ENCODE measurements at places on chromosomes 7 and 10.

DNA sequence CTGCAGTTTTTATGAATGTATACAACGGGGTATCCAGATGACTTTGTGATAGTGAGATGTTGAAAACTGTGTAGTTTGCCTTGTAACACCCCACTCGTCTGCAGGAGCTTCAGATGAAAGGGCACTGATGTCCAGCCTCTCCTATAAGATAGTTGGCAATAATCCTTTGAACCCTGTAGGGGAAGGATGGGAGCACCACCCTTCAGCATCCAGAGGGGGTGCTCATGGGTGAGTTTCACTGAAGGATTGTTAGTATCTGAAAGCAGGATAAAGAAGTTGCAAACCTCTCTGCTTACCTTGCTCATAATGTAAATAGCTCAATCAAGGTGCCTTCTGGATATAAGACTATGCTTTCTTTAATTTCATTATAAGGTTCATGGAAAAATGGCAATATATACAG, 201.5 kb downstream of the TMEM178B start:
- DNase-seq = no peak

GRCh38 chr7:11332865-11333228, 359.2 kb downstream of the PHF14 start:
- no peak for DNase-seq

DNA sequence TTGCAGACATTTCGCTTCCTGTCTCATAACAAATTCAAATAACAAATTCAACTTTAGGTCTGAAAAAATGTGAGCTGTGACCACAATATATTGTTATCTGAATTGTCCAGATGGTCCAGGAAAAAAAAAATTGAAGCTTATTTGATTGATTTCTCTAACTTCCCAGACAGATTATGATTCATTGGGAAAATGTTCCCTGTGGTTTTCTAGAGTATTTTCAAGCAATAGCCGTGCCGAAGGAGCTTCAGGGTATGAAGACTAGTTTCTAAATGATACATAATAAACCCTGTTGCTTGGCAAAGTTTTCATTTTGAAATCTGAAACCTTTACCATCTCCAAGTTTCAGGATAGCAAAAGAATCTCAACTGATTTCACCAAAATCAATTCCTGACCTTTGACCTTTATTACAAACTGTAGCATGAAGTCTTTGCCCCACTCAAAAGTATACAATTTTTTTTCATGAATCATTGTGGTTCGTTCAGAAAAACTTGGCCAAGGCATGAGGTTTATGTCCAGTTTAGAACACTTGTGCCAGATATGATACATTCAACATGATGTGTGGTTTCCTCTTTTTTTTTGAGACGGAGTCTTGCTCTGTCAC, 109.9 kb downstream of the JCAD start:
- DNase-seq = peak; percentile 97

DNA sequence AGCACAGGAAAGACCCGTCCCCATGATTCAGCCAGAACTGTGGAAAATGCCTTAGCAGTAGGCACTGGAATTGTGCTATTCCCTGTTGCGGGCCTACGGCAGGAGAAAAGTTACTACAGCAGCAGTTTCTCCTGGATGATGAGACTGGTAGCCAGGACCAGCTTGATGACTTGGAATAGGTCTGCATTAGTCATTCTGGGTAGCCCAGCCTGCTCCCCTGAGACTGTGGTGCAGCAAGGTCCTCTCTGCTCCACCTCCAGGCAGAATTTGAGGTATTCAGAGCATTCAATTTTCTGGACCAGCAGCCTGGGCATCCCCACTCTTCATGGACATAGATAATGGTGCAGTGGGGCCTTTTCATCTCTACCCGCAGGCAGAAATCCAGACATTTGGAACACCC, 490.0 kb downstream of the SH2D4B start:
- no peak for DNase-seq

DNA sequence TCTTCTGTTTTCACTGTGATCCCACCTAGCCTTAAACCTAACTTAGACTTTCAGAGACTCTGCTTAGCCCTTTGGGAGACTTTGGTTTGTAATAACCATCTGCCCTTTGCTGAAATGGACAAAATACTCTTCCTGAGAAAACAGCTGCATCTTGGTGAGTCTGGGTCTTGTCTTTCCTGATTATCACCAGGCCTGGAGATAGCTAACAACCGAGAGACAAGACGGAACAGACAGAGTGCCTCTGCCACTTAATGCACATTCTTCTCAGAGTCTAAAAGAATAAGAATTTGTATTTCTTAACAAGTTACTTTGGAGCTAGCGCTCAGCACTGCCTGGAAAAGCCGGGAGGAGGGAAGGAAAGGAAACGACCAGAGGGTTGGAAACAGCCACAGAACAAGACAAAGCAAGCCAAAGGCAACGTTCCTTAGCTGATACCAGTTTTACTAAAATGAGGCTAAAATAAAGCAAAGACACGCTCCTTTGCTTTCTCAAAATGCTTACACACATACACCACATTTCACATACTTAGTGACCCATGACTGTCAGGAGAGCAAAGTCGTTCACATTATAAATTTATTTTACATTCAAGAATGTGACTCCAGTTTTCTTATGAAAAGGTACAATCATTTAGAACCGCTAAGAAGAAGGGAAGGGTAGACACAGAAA, 70.3 kb upstream of the DGKI start:
- no peak for DNase-seq

- no peak for DNase-seq
Observed at GRCh38 chr7:7654964-7655715, 14.6 kb downstream of the UMAD1 start.
